ENCODE measurements at places on chromosomes 16 and 17. TPM values are rescaled to one million over a fixed set of nuclear protein-coding genes. Genes with fewer than 3 reads are reported as not detected.

Gene TRIM47
- 5.6 TPM for total RNA-seq

Gene TBC1D3C
- not detected for total RNA-seq

Gene KRTAP4-1
- total RNA-seq, result not detected

Gene PDP2
- total RNA-seq, result 16.8 TPM

Gene BRIP1
- total RNA-seq, result 3.2 TPM

Gene ZNF750
- total RNA-seq, result 0.34 TPM

Gene MPO
- total RNA-seq, result not detected

Gene TMC7
- total RNA-seq, result 4.7 TPM

Gene TMEM100
- total RNA-seq, result 7.3 TPM

Gene EXOC3L1
- total RNA-seq, result 0.62 TPM

Gene CRYBA1
- not detected for total RNA-seq

Gene TBC1D3
- total RNA-seq, result not detected

Gene PPP1R27
- total RNA-seq, result 0.65 TPM
